ENCODE measurements at places on chromosomes 13 and 19.

GRCh38 chr19:7856109-7856591 lies 18.0 kb downstream of the PRR36 start:
- DNase-seq = no peak

DNA sequence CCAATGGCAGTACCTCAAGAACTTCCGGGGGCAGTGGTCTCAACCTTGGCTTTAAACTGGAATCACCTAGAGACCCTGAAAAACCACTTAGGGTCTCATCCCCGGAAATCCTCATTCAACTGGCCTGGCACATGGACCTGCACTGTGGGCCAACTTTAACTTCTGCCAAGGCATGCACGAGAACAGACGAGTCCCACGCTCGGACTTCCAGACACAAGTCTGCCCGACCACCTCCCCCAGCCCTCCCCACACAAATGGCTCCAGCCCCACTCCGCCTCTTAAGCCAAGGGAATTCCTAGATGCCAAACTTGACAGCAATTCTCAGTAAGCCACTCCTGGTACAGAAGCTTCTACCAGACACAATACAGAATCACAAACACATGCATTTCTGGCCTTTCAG lies 114.0 kb downstream of the STK24 start:
- no peak for DNase-seq

- peak; percentile 37 for DNase-seq
Measured at GRCh38 chr19:47471733-47472457, at the start of gene SLC8A2. SLC8A2 (minus strand) TSS chr19:47471893; CDS start chr19:47466403, 5,490 bp downstream.

- no peak for DNase-seq
Measured at GRCh38 chr13:101059793-101060192, 356.5 kb downstream of the NALCN start.

DNA sequence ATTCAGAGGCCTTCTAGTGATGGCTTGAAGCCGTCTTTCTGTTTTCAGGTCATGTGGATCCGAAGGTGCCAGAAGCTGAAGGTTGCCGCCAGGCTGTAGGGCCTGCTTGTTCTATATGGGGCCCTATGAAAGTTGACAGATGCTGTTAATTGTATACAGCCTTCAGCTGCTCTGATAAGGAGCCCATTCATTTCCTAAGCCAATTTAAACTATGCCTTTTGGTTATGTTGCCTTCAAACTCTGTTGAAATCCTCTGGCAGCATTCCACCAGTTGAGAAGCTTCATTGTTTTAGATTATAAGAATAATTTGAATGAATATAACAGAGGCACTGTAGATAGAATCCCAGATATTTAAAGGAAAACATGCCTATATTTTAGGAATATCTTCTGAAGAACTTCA lies 34.4 kb downstream of the RAP2A start:
- DNase-seq = no peak

DNA sequence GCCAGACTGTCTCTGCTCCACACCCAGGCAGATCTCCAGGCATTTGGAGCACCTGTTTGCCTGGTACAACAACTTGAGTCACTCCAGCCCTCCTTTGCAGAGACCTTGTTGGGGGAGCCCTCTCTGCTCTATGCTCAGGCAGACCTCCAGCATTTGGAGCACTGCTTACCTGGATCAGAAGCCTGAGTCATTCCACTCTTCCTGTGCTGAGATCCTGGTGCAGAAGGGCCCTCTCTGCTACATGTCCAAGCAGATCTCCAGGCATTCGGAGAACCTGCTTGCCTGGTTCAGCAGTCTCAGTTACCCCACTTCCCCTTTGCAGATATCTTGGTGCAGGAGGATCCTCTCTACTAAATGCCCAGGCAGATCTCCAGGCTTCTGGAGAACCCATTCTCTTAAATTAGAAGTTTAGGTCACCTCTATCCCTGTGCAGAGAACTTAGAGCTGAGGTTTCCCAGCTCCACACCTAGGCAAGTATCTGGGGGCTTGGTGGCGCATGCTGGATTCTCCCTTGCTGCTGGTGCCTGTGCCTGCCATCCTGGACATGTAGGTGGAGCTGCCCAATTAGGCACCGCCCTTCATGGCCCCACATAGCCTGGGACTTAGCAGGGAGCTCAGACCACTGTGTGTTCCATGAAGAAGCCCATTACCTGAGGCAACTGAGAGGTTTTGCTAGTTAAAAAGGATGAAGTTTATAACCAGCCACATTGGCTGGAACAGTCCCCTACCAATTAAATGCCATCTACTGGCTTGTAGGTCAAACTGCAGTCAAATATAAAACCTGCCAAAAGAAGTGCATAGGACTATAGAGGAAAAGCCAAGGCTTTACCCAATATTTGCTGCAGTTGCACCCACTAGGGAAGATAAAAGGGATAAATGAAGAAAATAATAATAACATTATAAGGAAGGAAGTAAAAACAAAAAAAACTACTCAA lies 97.6 kb upstream of the SLITRK6 start:
- DNase-seq = no peak

- DNase-seq = no peak
Measured at GRCh38 chr19:17948931-17949930, 16.4 kb downstream of the CCDC124 start.

All from activated CD4-positive, alpha-beta T cell treated with anti-CD3 and anti-CD28 coated beads, Interleukin-2, amount 50 U/mL, for 16 hours (primary cell).